HCT116 (cell line): ENCODE measurements at places on chromosomes 2 and 18. TPM values are rescaled to one million over a fixed set of nuclear protein-coding genes. Genes with fewer than 3 reads are reported as not detected.

DSG1 gene
- not detected for total RNA-seq

GNLY gene
- 0.74 TPM for total RNA-seq

CNDP2 gene
- 112 TPM for total RNA-seq

MTLN gene
- total RNA-seq, result 35.7 TPM

- no peak for DNase-seq
- no peaks in the 10 kb centered on the region for H3K36me3 ChIP-seq
- no peak overlapping the region for H3K27ac ChIP-seq
- H3K27me3 ChIP-seq, result no peaks in the 10 kb centered on the region
Measured at GRCh38 chr2:81276595-81276994, 972.0 kb upstream of the LRRTM1 start.

- H3K36me3 ChIP-seq, result no peaks in the 10 kb centered on the region
- no peak overlapping the region for H3K4me3 ChIP-seq
- no peaks in the 10 kb centered on the region for H3K4me1 ChIP-seq
- no peak for DNase-seq
Measured at GRCh38 chr18:14976736-14977430, 228.9 kb downstream of the ANKRD30B start.

- DNase-seq, result peak; percentile 56
- H3K4me1 ChIP-seq, result peaks cover 19% of the 10 kb centered on the region
- H3K27ac ChIP-seq, result no peak overlapping the region
- peak overlapping the region; percentile 15; the same call in 1 of the 2 replicates for H3K4me3 ChIP-seq
Measured at GRCh38 chr2:19540739-19541525, 182.5 kb upstream of the OSR1 start.

DNA sequence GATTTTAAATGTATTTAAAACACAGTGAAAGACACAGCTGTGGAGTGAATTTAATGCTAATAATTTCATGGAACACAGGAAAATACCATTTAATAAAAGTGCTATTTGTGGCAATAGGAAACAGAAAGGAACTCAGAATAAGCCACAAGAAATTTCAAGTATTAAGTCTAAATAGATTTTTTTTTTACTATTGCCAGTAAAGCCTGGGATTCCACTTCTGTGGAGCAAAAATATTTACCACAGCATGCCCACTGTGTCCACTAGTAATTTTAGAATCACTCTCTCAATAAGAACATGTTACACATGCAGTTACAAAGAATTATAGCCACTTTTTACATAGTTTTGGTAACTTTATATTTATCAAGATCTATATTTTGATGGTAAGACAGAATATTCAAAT lies 17.2 kb downstream of the KCTD18 start:
- H3K27ac ChIP-seq, result no peak overlapping the region
- H3K36me3 ChIP-seq, result peaks cover 8% of the 10 kb centered on the region
- H3K4me3 ChIP-seq, result no peak overlapping the region
- no peak for DNase-seq
- H3K4me1 ChIP-seq, result no peaks in the 10 kb centered on the region

GRCh38 chr2:166573391-166573790 lies 79.3 kb upstream of the SCN7A start:
- H3K36me3 ChIP-seq, result no peaks in the 10 kb centered on the region
- H3K27me3 ChIP-seq, result no peaks in the 10 kb centered on the region
- no peak overlapping the region for H3K27ac ChIP-seq
- H3K4me1 ChIP-seq, result no peaks in the 10 kb centered on the region

GRCh38 chr2:234409590-234409989 lies 87.3 kb downstream of the ARL4C start:
- no peak overlapping the region for H3K4me3 ChIP-seq
- H3K36me3 ChIP-seq, result no peaks in the 10 kb centered on the region
- no peaks in the 10 kb centered on the region for H3K4me1 ChIP-seq

- no peak overlapping the region for H3K4me3 ChIP-seq
- no peaks in the 10 kb centered on the region for H3K27me3 ChIP-seq
- no peak for DNase-seq
Measured at GRCh38 chr2:235836491-235836911, 331.7 kb downstream of the GBX2 start.

- no peaks in the 10 kb centered on the region for H3K4me1 ChIP-seq
- no peaks in the 10 kb centered on the region; the same call in 1 of the 2 replicates for H3K27me3 ChIP-seq
- H3K4me3 ChIP-seq, result no peak overlapping the region
- DNase-seq, result no peak
Measured at GRCh38 chr18:8337211-8337610, 272.0 kb upstream of the RAB12 start.

DNA sequence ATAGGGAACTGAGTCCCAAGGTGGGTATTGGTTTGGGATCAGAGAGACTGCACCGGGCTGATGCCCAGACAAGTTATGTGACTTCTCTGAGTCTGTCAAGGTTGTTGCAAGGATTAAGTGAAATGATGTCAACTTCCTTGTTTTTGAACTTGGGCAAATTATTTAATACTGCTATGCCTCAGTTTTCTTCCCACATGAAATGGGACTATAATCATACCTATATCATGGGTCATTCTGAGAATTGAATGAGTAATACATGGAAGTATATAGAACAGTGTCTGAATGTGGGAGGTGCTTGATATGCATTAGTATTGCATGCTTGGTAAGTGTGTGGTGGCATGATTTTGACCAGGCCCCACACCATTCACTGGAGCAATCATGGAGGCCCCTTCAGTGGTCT lies 99.0 kb downstream of the PRKCE start:
- DNase-seq, result no peak
- H3K36me3 ChIP-seq, result no peaks in the 10 kb centered on the region
- no peak overlapping the region for H3K27ac ChIP-seq
- H3K4me3 ChIP-seq, result no peak overlapping the region
- H3K4me1 ChIP-seq, result no peaks in the 10 kb centered on the region

DNA sequence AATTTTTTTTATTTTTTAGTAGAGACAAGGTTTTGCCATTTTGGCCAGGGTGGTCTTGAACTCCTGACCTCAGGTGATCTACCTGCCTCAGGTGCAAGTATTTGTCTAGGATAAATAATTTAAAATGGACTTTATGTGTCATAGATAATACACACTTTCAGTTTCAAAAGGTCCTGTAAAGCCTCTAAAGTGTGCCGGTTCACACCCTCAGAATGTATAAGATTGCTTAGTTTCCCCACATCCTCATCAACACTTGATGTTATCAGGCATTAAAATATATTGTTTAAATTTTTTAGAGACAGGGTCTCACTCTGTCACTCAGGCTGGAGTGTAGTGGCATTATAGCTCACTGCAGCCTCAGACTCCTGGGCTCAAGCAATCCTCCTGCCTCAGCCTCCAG lies 170.5 kb downstream of the ANKRD44 start:
- H3K36me3 ChIP-seq, result no peaks in the 10 kb centered on the region
- no peak for DNase-seq
- peaks cover 6% of the 10 kb centered on the region for H3K4me1 ChIP-seq
- no peak overlapping the region for H3K4me3 ChIP-seq
- H3K27me3 ChIP-seq, result no peaks in the 10 kb centered on the region

DNA sequence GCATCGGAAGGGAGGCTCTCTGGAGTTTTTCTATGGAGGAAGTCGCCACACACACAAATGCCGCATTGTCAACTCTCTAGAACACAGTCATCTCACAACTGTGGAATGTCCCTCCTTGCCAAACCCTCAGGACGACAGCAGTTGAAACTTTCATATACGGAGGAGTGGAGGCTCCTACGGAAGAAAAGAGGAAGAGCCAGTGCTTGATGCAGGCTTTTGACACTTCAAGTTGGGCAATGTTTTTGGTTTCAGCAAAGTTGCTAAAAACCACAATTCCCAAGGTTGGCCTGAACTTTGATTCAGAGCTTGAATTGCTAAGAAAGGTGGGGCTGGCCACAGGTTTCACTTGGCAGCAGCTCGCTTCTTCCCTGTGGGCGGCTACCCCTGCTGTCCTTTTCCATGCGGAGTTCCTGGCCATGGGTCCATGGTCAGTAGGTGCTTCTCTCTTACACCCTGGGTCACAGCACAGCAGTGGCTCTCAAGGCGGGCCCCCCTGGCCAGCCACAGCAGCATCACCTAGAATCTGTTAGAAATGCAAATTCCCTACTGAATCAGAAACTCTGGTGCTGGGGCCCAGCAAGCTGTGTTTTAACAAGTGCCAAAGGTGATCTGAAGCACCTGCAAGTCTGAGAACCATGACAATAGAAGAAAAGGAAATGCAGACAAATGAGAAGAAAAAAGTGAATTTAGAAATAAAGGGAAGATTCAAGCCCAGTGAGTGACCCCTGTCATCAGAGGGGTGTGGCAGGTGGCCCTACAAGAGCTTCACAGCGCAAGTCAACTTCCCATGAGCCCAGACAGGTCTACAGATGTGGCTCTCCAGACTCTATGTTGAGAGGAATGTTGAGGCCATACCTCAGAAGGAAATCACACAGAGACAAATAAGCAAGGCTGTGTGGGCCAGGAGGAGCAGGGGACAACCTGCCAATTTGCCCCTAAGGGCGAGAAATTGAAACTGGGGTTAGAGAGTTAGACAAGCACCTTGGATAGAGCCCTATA lies 856.4 kb downstream of the RNF144A start:
- H3K27ac ChIP-seq, result no peak overlapping the region
- no peak overlapping the region for H3K4me3 ChIP-seq
- H3K36me3 ChIP-seq, result no peaks in the 10 kb centered on the region
- H3K4me1 ChIP-seq, result no peaks in the 10 kb centered on the region; the same call in 1 of the 2 replicates
- H3K27me3 ChIP-seq, result peaks cover 6% of the 10 kb centered on the region; the same call in 1 of the 2 replicates

DNA sequence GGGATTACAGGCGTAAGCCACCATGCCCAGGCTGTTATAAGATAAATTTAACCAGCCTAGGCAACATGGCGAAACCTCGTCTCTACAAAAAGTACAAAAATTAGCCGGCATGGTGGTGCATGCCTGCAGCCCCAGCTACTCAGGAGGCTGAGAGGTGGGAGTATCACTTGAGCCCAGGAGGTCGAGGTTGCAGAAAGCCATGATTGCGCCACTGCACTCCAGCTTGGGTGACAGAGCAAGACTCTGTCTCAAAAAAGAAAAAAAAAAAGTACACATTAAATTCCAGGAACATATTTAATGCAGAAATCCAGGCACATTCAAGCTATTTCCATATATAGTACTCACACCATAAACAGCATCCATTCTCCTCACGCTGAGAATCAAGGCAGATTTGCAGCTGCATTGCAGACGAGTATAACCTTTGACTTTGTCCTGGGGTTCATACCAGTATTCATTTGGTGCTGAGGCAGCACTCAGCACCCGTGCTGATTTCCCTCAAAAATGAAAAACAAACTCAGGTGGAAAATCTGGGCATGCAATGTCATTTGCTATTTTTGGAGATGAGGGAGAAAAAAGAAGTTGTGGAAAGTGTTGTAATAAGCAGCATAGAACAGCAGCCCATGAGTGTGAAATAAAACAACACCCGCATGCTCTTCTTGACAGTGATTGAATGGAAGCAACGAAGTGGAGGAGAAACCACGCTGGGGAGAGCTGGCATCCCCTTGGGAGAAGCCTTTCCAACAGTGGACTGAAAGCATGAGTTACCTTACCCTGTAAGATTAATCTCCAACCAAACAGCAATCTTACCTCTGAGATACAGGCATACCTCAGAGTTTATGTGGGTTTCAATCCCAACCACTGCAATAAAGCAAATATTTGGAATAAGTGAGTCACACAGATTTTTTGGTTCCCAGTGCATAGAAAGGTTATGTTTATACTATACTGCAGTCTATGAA lies 46.8 kb upstream of the ANXA4 start:
- H3K27ac ChIP-seq, result no peak overlapping the region
- DNase-seq, result no peak
- no peaks in the 10 kb centered on the region for H3K27me3 ChIP-seq
- H3K36me3 ChIP-seq, result no peaks in the 10 kb centered on the region
- H3K4me3 ChIP-seq, result no peak overlapping the region
- H3K4me1 ChIP-seq, result peaks cover 13% of the 10 kb centered on the region; the same call in 1 of the 2 replicates

DNA sequence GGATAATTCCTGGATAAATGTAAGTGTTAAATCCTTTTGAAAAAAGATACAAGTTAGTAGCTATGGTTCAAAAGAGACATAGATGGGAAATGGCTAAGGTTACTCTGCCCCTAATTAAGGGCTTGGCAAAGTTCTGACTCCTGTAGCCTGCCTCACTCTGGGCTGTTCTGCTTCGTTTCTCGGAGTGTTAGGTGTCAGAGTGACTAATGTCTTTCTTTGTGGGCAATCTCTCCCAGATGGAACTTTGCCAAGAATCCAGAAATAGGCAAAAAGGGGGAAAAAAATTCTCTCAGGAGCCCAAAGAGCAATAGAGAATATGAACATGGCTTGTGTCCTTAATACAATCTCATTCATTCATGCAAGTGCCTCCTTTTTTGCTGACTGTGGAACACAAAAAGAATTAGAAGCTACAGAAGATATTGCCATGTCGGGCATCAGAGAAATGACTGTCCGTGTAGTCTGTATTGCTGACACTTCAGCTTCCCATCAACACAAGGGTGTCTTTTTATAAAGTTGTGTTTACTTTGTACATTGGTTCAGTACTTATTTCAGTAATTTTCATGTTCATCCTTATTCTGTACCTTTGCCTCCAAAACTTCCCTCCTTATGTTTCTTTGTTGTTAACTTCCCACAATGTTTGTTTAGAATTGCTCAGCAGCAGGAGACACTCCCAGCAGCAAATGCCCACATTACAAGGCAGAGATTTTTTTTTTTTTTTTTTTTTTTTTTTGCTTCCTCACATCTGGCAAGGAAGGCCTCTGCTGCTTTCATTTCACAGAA lies 134.0 kb downstream of the FTCDNL1 start:
- no peaks in the 10 kb centered on the region for H3K4me1 ChIP-seq
- H3K36me3 ChIP-seq, result no peaks in the 10 kb centered on the region
- no peak for DNase-seq
- H3K27me3 ChIP-seq, result no peaks in the 10 kb centered on the region
- no peak overlapping the region for H3K4me3 ChIP-seq
- H3K27ac ChIP-seq, result no peak overlapping the region

DNA sequence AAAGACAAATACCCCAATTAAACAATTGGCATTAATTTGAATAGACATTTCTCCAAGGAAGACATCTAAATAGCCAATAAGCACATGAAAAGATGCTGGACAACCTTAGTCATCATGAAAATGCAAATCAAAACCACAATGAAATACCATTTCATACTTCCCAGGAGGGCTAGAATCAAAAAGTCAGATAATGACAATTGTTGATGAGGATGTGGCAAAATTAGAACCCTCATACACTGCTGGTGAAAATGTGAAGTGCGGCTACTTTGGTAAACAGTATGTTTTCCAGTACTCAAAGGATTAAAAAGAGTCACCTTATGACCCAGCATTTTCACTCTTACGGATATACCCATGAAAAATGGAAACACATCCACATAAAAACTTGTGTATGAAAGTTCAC lies 91.6 kb downstream of the FIGN start:
- H3K27me3 ChIP-seq, result peaks cover 8% of the 10 kb centered on the region
- DNase-seq, result no peak
- H3K27ac ChIP-seq, result no peak overlapping the region
- no peaks in the 10 kb centered on the region for H3K4me1 ChIP-seq
- no peak overlapping the region for H3K4me3 ChIP-seq

DNA sequence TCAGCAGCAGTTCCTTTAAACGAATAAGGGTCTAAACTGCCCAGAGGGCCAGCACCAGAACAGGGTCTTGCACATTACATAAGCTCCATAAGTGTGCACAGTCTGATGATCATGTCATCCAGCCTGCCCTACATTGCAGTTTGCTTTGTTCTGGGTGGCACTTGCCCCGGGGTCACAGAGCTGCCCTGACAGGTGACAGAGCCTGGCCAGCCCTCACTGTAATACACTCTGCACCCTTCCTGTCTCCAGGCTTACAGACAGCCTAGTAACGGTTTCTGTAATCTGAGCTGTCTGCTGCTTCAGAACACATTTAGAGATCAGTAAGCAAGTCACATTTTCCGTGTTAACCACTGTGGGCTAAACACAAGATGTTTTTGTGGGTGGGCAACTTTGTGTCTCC lies 213.3 kb downstream of the FAM210A start:
- no peak overlapping the region for H3K27ac ChIP-seq
- H3K27me3 ChIP-seq, result peaks cover 12% of the 10 kb centered on the region; the same call in 1 of the 2 replicates
